Colonic mucosa (tissue), 4 donors: ENCODE measurements at places on chromosomes 2 and 18.
A peak's percentile ranks its signal among the peaks of the same experiment; 100 is the strongest.

- DNase-seq = no peak
Measured at GRCh38 chr2:122863532-122863931, 1108.1 kb downstream of the TSN start.

GRCh38 chr18:3873698-3874097 lies 423.7 kb downstream of the TGIF1 start:
- DNase-seq = no peak

DNA sequence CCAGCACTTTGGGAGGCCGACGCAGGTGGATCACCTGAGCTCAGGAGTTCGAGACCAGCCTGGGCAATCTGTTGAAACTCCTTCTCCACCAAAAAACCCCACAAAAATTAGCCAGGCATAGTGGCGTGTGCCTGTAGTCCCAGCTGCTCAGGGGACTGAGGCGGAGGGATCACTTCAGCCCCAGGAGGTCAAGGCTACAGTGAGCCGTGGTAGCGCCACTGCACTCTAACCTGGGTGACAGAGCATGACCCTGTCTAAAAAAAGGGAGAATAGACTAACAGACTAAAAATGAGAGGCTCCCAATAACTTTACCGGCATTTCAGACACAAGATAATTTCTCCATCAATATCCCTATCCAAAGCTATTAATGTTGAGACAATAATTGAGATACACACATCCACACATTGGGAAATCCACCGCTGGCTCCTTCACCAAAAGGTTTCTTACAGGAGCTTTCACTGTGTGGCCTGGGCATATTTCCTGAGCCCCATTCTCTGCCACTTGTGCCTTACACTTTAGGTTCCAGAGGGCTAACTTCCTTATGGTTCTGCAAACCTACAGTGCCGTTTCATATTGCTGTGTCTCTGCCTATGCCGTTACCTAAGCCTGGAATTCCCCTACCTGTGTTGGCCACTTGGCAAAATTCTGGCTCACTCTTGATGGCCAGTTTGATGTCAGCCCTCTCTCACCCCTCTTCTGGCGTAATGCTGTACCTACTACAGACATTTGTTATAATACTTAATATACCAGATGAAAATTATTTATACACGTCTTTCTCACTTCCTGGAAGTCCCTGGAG lies 115.8 kb upstream of the ZFP36L2 start:
- DNase-seq = no peak

- DNase-seq = peak; percentile 87
Measured at GRCh38 chr2:223944703-223945531, at the start of gene WDFY1. WDFY1 (minus strand) TSS chr2:223945335; CDS start chr2:223945284, 51 bp downstream.

DNA sequence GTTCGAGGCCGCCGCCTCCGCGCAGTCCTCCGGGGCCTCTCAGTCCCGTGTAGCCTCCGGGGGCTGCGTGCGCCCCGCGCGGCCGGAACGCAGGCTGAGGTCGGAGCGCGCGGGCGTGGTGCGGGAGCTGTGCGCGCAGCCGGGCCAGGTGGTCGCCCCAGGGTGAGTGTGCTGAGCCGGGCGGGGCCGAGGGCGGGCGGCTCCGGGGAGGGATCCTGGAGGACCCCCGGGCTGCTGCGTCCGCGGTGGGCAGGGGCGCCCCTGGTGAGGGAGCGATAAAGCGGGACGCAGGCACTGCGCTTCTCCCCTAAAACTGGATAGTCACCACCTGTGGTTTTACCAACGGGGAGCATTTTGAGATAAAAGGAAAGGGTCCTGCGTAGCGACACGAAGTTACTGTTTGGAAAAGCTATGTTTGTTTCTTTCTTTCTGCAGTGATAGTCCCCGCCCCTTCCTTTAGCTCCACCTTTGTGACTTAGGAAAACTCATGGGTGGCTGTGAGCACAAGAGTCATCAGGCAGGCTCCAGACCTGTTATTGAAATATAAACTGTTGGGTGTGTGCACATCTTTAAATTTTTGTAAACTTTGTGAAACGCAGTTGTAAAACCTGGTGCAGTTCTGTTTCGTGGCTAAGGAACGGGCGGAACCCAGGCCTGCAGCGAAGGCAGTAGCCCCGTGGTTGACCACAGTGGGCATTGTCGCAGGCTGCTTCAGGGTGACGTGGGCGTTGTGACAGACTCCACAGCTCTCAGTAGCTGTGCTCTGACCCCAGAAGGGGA lies 687 bp downstream of the CTDP1 start:
- DNase-seq = peak; percentile 78

DNA sequence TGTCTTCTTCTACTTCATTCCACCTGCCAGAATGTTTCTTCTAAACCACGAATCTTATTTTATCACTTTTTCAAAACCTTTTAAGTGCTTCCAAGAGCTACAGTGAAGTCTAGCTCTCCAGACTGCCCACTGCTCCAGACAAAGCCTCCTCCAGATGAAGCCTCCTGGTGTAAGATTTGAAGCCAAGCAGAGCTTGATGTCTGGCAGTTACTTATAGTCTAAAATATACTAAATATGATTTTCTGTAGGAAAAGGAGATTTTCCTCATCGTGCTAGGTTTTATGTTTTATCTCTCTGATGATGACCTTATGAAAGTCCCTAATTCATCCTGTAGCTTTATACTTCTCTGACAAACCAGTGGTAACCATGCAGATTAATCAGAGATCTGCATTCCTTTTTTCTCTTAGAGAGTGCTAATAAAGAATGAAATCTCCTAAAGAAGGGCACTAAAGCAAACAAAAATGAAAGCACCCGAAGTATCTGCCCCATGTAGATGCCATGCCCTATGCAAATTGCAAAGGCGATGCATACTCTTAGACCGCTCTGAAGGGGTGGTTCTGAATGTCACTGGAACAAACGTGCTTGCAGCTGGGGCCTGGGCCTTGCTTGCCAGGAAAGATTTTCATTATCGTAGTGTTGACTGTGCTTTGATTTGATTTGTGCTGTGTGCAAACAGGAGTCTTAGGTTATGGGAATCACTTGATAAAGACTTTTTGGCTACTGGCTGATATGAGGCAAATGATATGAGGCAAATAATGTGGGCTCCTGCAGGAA lies 314.2 kb downstream of the PID1 start:
- no peak for DNase-seq

GRCh38 chr2:240131296-240131695 lies 4.8 kb downstream of the COPS9 start:
- DNase-seq = no peak

DNA sequence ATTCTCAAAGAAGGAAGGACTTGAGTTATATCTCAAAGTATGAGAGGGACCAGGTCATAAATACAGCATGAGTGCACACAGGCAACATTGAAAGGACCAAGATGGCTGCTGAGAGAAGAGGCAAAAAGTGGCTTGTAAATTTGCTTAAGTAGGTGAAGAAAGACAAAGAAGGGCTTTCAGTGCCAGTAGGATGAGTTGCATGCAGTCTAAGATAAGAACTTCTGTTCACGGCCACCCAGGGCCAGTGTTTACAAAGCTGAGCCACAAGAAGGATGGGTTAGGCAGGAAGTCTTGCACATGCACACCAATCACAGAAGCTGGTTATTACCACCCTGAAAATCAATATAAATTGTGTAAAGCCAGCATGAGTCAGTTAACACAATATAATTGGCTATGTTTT lies 3.1 kb upstream of the ABCB11 start:
- peak; percentile 34 for DNase-seq

GRCh38 chr2:44358503-44358902 lies 2.8 kb downstream of the PREPL start:
- DNase-seq = peak; percentile 37

- DNase-seq = peak; percentile 32
Measured at GRCh38 chr2:29920130-29920577, 1.2 kb downstream of the ALK start.

GRCh38 chr2:45218931-45219339 lies 209.7 kb upstream of the SIX2 start:
- DNase-seq = no peak

DNA sequence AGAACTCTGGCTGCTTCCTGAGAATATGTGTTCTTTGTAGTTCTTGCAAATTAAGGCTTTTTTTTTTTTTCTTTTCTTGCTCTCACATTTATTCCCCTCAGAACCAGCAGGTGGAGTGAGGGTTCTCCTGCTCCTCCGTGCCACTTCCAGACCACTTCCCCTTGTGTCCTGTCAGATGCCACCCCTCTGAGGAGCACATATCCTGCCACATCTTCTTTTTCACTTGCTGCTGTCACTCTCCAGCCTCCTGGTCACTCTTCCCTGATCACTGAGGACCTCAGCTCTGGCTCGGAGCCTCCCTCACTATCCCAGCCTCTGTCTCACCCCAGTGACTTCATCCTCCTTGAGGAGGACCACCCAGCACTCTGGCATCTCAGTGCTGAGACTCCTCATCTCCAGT lies 100.5 kb downstream of the TACR1 start:
- no peak for DNase-seq

DNA sequence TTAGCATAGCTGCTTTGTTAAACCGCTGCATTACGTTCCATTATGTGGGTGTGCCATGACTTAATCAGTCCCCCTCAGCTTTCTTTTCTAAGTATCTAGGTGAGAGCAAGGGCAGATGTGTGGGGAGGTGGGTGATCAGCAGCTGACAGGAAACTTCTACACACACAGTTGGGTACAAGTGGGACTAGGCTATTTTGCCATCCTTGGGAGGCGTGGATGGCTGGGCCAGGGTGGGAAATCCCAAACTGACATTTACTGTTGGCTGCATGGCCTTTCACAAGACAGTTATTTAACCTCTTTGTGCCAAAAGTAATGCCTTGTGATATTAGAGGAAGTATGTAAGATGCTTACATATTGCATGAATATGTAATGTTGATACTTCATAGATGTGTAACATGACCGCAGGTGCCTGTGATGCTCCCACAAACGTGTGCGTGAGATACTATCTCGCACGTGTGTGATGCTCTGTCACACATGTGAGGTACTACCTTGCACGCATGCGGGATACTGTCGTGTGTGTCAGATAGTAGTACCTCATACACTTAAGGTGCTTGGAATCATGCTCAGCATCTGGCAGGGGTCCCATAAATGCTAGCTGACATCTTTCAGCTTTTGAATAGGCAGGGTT lies 314.5 kb downstream of the PRKCE start:
- no peak for DNase-seq

- no peak for DNase-seq
Measured at GRCh38 chr18:23354625-23355024, 98.5 kb upstream of the RIOK3 start.

- DNase-seq = no peak
Measured at GRCh38 chr2:39181297-39181696, 60.4 kb upstream of the SOS1 start.

DNA sequence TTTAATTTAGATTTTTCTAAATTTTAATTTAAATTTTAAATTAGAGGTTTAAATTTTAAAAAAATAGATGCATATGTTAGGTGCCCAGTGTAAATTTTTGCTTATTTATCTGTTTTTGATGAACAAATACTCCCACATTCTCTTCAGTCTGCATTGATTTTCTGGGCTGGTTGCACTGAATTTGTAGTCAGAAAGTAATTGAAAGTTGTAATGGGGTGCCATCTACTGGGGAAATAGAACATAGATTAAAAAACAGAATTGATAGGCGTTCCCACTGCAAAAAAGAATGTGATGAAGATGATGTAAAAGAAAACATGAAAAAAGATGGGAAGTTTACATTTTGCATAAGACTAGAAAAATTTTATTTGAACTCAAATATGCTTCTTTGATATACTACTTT lies 51.7 kb upstream of the CCDC85A start:
- no peak for DNase-seq

GRCh38 chr18:58529714-58530354 lies 99.1 kb downstream of the ALPK2 start:
- DNase-seq = peak; percentile 76

- no peak for DNase-seq
Measured at GRCh38 chr2:207416111-207416510, 113.7 kb upstream of the CREB1 start.

DNA sequence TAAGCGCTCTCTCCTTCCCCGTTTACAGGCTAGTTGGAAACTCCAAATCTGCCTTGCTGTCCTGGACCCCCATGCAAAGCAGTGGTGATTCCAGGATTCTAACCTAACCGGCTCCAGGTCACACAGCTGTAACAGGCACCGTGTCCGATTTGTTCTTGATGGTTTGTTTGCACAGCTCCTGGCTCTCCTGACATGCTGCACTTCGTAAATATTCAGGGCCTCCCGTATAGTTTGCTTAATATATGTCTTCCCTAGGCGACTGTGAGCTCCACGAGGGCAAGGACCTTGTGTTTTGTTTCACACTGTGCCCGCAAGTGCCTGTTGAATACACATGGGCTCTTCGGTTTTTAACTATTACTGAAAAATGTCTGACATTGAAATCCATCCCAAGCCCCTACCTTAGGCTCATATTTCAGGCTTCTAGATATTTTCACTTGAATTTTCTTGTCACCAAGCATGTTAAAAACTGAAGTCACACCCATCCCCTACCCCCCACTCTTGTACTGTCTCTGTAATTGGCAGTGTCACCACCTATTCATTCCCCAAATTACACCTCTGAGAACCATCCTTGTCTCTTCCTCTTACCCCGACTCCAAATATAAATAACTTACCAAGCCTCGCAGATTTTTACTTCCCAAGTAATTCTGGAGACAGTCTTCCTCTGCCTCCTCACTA lies 1.0 kb upstream of the PUM2 start:
- DNase-seq = peak; percentile 53

- DNase-seq = peak; percentile 23
Measured at GRCh38 chr18:57353940-57354461, 1.6 kb downstream of the ST8SIA3 start.

DNA sequence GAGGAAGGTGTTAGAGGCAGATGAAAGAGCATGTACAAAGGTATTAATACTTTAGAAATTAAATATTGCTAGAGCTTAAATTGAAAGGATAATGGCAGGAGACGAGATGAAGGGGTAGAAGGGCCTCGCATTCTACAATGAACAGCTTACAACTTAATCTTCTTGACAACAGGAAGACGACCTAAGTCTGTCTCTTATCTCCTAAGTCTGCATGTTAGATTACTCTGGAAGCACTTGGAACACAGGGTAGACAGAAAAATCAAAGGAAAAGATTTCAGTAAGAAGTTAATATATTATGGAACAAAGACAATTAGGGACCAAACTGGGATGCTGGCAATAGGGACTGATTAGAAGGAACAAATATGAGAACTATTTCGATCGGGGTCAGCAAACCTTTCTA lies 34.9 kb downstream of the SMC6 start:
- no peak for DNase-seq

- DNase-seq = no peak
Measured at GRCh38 chr2:226977775-226978190, 141.9 kb downstream of the RHBDD1 start.

- DNase-seq = no peak
Measured at GRCh38 chr2:241818229-241818942, 9.4 kb downstream of the NEU4 start.

- no peak for DNase-seq
Measured at GRCh38 chr18:11046140-11046539, 103.2 kb downstream of the PIEZO2 start.
